GM19239 (cell line): ENCODE measurements at places on chromosomes 3 and 15.

GRCh38 chr3:99625237-99625622 is 13.2 kb upstream of the COL8A1 start:
- no peak for DNase-seq

GRCh38 chr15:58171476-58172061 is 33.4 kb downstream of the AQP9 start:
- DNase-seq, result no peak

GRCh38 chr3:137743608-137744007 is 20.5 kb upstream of the SOX14 start:
- no peak for DNase-seq

DNA sequence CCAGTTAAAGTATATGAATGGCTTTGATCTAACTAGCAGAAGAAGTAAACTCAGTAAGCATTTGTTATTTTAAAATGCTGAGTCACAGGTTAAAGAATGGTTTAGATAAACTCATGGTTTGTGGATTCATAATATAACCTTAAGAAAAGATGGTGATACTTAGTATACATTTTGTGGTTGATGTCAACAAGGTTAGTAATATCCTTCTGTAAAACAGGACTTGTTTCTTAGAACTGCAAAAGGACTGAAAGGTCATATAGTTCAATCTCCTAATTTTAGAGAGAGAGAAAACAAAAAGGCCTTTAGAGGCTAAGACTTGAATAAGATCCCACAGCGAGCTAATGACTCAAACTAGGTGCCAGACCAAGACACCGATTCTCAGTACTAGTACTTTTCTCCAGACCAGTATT is 50.0 kb downstream of the STRIT1 start:
- DNase-seq, result no peak

DNA sequence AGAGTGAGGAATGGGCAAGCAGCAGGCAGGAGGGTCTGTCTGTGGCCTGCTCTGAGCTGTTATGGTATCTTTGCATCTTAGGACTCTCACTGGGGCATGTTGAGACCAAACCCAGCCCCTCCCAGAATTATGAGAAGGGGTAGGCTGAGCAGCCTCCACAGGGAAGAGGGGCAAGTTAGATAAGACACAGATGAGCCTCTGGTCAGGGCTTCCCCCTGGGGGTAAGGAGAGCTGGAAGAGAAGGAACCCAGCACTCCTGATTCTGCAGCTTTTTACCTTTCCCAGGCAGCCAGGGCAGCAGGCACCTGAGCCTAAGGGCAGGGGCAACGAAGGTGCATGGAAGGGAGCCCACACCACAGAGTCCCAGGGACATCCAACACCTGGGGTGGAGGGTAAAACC is 19.3 kb downstream of the DUOX1 start:
- no peak for DNase-seq

DNA sequence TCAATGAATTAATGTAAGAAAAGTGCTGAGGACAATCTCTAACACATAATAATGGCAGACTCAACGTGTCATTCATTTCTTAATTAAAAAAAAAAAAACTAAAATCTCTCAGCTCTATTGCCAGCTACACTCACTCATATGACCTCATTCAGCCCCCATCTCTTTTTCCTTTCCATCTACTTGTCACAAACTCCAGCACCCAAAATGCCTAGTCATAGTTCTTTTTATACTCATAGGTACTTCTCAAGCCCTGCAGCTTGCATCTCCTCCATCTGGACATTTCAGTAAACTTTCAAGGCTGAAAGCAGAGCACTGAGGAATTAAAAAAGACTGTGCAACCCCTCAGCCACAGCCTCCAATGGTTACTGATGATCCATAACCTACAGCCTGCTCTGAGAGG is 109.8 kb downstream of the PLCH1 start:
- DNase-seq, result no peak

GRCh38 chr3:57464801-57465200 is 79.3 kb downstream of the DNAH12 start:
- DNase-seq, result no peak

GRCh38 chr15:37016231-37016630 is 84.1 kb downstream of the MEIS2 start:
- DNase-seq, result no peak

DNA sequence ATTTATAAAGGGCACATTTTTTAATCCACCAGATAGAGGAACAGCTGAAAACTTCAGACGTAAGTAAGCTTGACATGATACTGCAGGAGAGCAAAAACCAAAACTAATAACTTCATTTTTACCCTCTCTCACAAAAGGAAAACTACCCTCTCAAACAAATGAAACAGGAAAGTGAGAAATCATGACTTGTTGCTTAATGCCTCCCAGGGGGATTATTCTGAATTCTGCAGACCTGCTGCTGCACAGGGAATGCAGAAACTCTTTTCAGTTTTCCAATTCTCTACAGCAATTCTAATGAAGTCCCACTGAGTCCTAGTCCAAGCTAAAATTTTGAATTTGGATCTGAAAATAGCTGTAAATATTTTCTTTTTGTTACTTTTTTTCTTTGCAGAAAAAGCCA is 637.1 kb upstream of the CCDC54 start:
- DNase-seq, result no peak

GRCh38 chr3:37741644-37742043 is 120.0 kb upstream of the CTDSPL start:
- no peak for DNase-seq

- no peak for DNase-seq
These were observed 498.6 kb downstream of the NAALADL2 start for GRCh38 chr3:175357758-175358157.

GRCh38 chr3:188772886-188773285 is 398.9 kb upstream of the TPRG1 start:
- no peak for DNase-seq

- DNase-seq, result no peak
These were observed 519.7 kb downstream of the FOXP1 start for GRCh38 chr3:71063773-71064290.

GRCh38 chr3:58645726-58646125 is 20.8 kb downstream of the FAM3D start:
- no peak for DNase-seq

DNA sequence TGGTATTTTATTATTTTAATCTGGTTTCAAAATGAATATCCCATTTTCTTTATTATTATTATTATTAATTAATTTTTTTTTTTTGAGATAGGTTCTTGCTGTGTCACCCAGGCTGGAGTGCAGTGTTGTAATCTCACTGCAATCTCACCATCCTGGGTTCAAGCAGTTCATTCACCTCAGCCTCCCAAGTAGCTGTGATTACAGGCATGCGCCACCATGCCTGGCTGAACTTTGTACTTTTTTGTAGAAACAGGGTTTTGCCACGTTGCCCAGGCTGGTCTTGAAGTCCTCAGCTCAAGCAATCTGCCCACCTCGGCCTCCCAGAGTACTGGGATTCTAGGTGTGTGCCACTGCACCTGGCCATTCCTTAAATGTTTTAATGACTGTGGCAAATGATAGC is 28.6 kb downstream of the DAG1 start:
- DNase-seq, result no peak

DNA sequence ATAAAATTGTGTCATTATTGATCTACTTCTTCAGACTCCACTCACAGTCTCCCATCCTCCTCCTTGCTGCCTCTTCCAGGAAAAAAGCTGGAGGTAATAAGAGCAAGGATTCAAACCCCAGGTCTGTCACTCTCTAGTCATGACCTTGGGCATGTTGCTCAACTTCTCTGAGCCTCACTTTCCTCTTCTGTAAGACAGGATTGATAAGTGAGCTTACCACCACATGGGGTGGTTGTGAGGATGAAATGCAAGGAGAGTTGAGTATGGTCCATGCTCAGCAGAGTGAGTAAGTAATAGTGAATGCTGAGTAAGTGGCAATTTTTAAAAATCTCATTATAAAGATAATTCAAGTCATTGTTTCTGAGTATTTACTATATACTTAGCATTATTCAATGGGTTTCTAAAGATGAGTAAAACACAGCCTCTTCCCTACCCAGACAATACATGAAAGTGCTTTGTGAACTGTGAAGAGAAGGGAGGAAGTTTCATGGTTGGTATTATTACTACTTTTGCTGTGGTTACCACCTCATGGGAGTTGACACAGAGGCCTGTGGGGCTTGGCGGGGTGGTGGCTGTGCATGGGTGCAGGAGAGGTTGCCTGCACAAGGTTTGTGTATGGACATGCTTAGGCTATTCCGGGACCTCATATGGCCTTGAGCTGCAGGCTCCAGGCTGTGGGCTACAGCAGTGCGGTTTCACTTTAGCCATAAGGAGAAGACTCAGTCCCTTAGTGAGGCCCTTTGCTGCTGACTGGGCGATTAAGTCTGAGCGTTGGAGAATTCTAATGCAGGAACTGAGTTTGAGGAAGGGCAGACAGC is 30.0 kb downstream of the SLC6A11 start:
- no peak for DNase-seq

DNA sequence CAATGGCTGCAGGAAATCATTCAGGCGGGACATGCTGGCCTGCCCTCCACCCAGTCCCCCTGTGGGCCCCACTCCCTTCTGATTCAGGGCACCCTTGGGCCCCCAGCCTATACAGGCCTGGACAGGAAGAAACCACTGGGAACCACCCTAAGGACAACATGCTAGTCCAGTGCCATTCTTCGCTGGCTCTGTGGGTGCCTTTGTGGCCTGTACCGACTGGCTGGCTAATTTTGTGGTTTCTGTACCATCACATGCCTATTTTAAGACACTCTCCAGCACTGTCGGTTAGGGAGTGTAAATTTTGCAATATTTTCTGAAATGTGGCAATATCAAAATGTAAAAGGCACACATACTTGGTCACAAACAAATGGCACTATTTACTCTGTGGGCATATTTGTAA is 61.4 kb upstream of the POLG start:
- DNase-seq, result no peak

DNA sequence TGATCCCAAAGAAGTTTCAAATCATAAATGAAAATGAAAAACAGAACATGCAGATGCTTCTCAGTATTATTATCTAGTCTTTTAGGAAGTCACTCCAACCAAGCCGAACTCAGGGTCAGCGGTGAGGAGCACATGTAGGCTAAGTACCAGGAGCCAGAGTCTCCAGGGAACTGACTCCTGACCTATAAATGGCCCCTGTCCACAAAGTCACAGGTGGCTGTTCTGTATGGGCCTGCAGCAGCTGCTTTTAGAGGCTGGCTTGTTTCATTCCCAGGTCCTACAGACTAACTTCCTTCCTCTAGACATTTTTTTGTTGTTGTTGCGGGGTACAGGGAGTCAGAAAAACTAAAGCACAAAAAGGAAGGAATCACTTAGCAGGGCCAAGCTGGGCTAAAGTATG is 54.6 kb downstream of the DAPK2 start:
- DNase-seq, result no peak

DNA sequence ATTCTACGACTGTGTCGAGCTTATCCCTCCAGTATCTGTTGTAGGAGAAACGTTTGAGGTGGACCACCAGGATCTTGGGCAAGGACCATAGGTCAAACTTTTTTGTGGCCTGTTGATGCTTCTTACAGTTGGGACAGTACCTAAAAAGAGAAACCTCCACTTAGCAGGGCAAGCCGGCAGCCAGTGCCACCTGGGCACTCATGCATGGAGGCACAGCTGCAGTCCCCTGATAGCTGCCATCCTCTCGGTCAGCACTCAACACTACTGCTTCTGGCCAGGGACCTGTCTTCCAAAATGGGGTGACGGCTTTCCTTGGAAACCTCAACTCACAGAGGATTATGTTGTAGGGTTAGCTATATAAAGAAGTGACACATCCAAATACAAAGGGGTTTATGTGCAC is 7.0 kb upstream of the C3orf62 start:
- DNase-seq, result no peak

- no peak for DNase-seq
These were observed 23.0 kb downstream of the BUB1B start for GRCh38 chr15:40183636-40184463.

- no peak for DNase-seq
These were observed 43.9 kb downstream of the GUCA1C start for GRCh38 chr3:108909799-108910198.

GRCh38 chr3:46482632-46483350 is 15.0 kb upstream of the RTP3 start:
- DNase-seq, result no peak

DNA sequence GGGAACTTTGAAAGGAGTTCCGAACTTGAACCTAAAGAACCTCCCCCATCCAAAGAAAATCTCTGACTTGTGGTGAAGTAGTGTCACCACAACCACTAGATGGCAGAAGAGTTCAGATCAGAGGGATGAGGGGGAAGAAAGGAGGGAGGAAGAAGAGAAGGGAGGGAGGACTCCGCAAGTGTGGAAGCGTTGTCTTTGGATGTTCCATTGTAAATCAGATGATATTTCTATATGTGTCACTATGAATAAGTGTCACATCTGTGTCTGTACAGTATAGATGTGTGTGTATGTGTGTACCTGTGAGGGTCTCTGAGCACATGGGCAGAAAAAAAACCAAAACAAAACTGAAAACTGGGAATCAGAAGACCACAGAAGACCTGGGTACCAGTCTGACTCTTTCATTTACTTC is 16.9 kb downstream of the SLC24A1 start:
- peak; percentile 40 for DNase-seq

- no peak for DNase-seq
These were observed 134.4 kb downstream of the MYLK start for GRCh38 chr3:123749711-123750110.

DNA sequence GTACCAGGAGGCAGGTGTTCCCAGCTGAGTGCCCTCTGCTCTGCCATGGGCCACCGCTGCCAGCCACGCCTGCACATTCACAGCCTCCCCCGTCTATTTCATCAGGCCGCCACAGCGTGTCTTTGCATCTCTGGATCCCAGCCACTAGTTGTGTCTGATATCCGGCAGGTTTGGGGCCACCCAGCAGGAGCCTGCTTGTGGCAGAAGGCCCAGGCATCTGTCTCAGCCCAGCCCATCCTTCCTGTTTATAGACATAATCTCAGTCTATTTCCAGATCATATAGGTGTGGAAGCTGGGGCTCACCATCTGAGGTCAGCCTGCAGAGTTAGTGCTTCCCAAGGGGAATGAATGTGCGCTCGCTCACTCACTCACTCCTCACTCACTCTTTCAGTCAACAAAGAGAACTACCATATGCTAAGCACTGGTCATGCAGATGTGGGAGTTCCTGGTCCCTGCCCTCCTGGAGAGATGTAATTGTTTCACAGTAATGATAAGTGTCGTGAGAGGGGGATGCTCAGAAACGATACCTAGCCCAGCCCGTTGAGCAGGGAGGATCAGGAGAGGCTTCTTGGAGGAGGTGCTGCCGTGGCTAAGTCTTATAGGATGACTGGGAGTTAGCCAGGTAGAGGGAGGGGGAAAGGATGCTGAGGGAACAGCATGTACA is 60.6 kb downstream of the FGD5 start:
- DNase-seq, result no peak
